ENCODE measurements at places on chromosomes 13 and 19.

DNA sequence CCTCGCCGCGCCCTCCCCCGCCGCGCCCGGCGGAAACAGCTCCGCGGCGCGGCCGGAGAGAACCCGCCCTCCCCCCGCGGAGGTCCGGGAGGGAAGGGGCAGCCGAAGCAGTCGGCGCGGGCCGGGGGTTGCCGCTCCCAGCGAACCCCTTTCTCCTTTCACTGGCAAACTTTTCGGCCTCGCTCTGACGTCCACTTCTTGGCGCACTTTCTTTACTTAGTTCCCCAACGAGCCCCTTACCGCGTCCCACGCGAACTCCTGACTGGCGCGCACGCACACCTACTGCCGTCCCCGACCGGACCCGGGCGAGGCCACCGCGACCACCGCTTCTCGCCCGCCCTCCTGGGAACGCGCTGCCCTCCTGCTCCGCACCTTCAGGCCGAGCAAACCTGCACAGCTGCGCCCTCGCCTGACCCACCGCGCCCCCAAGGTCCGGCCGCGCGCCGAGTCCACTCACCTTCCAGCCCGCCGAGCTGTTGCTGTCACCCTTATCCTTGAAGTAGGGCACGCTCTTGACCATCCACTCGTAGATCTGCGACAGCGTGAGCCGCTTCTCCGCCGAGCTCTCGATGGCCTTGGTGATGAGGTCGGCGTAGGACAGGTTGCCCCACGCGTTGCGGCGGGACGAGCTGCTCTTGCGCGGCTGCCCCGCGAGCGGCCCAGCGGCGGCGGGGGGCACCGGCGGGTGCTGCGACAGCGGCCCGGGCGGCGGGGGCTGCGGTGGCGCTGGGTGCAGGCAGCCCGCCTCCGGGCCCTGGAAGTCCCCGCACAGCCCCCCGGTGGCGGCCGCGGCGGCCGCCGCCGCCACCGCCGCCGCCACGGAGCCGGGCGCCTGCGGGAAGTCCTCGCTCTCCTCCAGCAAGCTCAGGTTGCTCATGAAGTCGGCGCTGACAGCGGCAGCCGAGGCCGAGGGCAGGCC is 1.1 kb downstream of the FOXO1 start:
- DNase-seq = peak; percentile 38

DNA sequence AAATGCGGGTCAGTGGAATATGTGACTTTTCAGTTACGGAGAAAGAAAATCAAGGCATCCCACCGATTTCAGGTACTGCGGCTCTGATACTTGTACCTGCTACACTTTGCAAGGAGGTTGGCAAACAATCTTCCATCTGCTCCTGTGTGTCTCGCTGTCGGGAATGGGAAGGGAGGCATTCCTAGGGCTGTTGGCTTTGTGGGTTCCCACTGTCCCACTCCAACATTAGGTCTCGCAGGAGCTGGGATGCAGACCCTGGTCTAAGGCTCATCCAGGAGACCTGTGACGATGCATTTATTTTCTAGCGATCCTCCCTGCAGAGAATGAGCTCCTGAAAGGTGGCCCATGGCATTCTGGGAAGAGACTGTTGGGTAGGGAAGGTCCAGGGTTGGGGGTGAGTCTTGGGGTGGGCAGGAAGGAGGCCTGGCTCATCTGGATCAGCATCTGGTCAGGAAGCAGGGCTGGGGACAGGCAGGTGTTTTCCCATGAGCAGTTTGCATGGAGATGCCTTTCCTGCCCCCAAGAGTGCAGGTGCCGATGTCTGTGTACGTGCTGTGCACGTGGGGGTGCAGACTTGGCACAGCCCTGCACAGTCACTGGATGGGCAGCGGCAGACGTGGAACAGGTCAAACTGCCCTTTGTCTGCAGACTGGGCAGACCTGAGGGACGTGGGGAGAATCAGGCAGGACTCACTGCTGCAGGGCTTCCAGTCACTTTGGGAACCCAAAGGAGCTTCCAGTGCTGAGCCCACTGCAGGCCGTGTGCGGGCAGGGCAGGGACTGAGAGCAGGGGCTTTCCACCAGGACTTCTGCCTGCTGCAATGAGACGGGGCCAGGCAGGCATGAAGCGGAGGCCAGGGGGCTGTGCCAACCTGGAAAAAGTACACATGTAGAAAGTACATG is 152.4 kb downstream of the TEX29 start:
- no peak for DNase-seq

DNA sequence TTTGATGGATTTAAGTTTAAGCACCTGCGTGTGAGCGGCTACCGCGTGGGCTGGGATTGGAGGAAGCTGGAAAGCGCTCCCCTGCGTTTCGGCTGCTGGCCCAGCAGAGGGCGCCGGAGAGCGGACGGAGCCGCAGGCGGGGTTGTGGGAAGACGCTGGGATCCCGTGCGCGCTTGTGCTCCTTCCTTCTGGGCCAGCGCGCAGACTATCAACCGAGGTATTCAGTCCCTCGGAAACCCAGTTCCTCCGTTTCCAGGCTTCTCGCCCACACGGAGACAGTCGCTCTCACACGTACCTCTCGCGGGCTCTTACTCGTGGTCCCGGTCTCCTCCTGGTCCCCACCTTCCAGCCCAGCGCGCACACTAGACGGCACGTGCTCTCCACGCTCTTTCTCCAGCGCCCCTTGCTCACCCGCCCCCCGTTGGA is 28.8 kb downstream of the EPN1 start:
- DNase-seq = no peak

DNA sequence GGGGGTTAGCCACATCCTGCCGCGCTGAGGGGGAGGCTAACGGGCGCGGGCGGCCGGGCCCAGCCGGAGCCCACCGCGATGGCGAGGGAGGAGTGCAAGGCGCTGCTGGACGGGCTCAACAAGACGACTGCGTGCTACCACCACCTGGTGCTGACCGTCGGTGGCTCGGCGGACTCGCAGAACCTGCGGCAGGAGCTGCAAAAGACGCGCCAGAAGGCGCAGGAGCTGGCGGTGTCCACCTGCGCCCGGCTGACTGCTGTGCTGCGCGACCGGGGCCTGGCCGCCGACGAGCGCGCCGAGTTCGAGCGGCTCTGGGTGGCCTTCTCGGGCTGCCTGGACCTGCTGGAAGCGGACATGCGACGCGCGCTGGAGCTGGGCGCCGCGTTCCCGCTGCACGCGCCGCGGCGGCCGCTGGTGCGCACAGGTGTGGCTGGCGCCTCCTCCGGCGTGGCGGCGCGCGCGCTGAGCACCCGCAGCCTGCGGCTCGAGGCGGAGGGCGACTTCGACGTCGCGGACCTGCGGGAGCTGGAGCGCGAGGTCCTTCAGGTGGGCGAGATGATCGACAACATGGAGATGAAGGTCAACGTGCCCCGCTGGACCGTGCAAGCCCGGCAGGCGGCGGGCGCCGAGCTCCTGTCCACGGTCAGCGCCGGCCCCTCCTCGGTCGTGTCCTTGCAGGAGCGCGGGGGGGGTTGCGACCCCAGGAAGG is 692 bp downstream of the RGS9BP start:
- DNase-seq = no peak

DNA sequence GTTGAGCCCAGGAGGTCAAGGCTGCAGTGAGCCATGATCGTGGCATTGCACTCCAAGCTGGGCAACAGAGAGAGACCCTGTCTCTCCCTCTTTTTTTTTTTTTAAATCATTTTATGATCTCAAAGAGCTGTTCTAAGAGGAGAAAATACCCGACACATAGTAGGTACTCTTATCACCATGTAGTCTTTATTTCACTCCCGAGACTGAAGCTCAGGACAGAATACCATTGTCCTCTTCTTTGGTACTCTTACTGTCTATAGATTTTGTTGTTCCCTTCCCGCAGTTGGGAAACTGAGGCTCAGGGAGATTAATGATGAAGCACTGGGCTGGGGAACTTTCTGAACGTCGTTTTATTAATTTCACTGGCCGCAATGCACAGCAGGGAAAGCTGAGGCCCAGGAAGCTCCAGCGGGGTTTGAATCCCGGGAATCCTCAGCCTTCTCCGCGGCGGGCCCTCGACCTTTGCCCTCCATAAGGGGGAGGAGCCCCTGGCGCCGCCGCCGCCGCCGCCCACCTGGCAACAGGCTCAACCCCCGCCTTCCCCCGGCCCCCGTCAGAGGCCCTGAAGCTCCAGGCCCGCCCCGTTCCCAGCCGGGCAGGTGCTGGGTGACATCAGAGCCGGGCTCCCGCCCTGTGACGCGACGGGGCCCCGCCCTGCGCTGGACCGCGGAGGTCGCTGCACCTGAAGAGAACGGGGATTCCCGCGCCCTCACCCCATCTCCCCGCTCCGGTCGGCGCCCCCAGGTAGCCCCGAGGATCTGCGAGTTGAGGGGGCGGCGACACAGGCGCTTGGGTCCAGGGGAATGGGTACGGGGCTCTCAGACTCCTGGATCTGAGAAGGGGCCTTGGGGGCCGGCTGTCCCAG is 1.6 kb downstream of the MYH14 start:
- no peak for DNase-seq

DNA sequence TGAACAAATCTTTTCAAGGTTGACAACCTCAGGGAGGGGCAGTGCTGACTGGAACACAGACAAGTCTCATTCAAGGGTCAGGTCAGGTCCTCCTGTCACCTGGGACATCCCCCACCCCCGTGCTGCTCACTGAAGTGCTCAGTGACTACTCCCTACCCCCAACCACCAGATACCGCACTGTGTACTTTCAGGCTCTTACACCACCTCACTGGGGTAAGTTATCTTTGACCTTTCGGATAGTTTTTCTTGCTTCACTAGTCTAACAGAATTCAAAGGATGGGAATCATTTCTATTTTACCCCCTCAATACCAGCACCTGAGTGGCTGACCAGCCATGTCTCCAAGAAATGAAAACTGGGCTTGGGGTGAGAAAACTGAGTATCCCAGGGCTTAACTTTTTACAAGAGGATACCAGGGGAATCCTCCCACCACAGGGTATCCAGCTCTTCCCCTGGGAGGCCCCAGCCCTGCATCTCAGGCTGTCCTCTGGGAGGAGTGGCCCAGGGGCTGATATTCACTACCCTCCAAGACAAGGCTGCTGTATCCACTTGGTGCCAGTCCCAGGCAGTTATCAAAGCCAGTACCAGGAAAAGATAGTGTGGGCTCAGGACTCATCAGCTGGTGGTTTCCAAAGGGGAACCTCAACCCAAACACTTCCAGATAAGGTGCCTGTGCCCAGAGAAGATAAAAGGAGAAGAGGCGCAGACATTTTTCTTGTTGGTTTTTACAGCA is 2.1 kb downstream of the ZNF563 start:
- DNase-seq = no peak

DNA sequence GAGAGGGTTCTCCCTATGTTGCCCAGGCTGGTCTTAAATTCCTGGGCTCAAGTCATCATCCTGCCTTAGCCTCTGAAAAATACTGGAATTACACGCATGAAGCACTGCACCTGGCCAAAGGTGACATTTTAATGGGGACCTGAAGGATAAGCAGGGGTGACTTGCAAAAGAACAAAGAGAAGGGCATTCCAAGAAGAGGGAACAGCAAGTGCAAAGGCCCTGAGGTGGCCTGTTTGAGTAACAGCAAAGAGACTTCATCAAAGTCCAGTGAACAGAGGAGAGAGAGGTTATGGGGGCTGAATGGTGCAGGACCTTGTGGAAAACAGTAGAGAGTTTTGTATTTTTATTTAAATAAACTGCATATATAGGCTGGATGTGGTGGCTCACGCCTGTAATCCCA is 4.1 kb downstream of the CA11 start:
- DNase-seq = no peak

DNA sequence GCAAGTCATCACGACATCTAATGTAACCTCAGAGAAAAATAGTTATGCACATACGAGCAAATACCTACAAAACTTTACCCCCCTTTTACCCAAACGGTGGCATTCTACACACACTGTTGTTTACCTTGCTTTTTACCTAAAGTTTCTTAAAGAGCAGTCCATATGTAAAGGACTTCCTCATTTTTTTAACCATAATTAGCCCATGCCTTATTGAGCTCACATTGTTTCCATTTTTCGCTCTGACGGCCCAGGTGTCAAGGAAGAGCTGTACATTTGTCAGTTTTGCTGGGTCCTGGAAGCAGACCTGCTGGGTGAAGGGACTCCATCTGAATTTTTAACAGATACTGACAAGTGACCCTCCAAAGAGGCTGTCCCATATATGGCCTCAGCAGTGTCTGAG is 89.4 kb downstream of the STK24 start:
- no peak for DNase-seq

- DNase-seq = no peak
Measured at GRCh38 chr19:28715157-28715556, 497.8 kb downstream of the UQCRFS1 start.

GRCh38 chr19:14164724-14165493 is 28.5 kb upstream of the ASF1B start:
- no peak for DNase-seq

DNA sequence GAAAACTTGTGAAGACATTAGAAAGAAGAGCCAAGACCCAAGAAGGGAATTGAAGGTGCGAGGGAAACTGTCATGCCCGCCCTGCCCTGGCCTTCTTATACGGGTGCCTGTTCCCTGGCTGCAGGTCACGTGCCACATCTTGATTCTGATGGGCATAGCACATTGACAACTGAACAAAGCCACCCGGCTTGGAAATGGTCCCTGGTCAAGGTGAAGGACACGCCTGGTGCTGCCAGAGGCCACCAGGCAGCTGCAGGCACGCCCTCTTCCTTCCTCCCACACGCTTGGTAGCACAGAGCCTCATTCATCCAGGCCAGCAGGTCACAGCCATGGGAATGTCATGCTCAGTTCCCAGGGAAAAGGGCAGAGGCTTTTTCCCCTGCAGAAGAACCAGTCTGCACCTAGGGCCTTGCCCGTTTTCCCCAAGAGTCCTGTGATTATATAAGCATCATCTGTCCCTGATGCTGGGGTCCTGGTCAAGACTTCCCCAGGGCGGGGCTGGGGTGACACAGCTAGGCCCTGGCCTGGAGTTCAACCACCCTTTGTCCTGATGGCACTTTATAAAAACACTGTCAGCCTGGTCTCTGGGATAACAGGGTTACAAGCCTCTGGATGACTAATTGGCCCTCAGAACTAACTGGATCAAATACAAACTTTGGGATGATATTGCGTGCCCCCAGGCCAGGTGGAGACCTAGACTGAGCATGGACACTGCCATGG is 56.0 kb downstream of the CDADC1 start:
- DNase-seq = peak; percentile 8

DNA sequence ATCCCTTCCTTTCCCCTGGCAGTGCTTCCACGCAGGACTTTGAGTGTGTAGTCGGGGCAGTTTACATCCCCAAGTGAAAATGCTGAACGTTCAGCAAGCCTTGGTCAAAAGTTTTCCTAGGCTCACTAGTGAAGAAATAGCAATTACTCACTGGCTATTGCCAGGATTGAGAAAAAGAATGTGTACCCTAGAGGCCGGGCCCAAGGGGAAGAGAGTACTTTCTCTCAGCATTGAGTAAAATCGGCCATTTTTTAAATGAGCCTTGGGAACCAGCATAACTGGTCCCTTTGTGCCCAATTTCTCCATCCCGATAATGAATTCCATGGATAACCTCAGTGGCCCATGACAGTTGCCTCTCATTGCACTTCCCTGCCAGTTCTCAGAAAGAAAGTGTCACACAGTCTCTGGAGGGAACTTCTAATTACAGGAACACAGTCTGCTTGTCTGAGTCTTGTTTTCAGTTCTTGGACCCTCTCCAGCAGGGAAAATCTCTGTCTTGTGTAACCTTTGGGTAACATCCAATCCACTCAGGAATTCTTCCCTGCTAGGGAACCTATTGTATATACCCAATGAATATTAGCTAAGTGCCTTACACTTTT is 7.3 kb upstream of the OR7D2 start:
- no peak for DNase-seq
